Ovary (tissue), 10 donors: ENCODE measurements at places on chromosomes 11 and 22.
A peak's percentile ranks its signal among the peaks of the same experiment; 100 is the strongest.

- DNase-seq: no peak
Measured at GRCh38 chr11:64524158-64524527, 66.9 kb upstream of the SLC22A12 start.

GRCh38 chr22:20867179-20868024 is 8.6 kb downstream of the SNAP29 start:
- DNase-seq: peak; percentile 60

GRCh38 chr11:771617-772204 is 5.6 kb downstream of the GATD1 start:
- no peak for DNase-seq

- DNase-seq: no peak
Measured at GRCh38 chr11:117586392-117586791, 210.6 kb downstream of the DSCAML1 start.

DNA sequence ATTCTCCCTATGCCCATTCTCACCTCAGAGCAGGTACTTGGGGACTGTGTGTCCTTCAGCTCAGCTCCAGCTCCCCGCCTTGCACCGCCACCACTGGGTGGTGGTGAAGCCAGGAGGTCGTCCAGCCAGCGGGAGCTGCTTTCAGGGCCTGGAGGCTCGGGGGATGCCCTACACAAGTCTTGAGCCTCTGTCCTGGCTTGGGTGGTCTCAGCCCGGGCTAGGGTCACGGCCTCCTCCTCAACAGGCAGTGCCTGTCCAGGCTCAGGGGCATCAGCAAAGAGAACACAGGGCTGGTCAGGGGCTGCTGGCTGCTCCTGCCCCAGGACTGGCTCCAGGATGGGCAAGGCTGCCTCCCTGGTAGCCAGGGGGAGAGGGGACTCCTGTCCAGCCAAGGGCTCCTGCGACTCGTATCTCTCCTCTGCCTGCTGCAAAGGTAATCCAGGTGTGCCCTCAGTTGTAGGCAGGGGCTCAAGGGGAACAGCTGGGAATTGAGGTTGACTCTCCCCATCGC is 12.2 kb downstream of the TNKS1BP1 start:
- no peak for DNase-seq

GRCh38 chr11:44915004-44915403 is 35.7 kb downstream of the TP53I11 start:
- DNase-seq: no peak

DNA sequence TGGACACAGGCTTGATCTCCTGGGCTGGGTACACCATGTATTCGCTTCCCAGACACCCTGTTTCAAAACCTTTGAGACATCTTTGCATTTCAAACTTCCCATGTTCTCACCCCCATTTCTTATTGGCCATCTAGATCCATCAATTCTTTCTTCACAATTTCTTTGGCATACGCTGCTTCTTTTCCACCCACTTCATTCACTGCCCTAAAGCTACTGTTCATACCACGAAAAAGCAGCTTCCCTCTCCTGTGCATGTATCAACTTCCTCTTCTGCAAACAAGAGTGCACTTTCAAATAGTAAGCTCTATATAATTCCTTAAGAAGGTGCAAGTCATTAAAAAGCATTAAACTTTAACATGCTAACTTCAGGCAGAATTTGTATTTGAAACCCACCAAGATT is 21.4 kb downstream of the UVRAG start:
- DNase-seq: no peak

DNA sequence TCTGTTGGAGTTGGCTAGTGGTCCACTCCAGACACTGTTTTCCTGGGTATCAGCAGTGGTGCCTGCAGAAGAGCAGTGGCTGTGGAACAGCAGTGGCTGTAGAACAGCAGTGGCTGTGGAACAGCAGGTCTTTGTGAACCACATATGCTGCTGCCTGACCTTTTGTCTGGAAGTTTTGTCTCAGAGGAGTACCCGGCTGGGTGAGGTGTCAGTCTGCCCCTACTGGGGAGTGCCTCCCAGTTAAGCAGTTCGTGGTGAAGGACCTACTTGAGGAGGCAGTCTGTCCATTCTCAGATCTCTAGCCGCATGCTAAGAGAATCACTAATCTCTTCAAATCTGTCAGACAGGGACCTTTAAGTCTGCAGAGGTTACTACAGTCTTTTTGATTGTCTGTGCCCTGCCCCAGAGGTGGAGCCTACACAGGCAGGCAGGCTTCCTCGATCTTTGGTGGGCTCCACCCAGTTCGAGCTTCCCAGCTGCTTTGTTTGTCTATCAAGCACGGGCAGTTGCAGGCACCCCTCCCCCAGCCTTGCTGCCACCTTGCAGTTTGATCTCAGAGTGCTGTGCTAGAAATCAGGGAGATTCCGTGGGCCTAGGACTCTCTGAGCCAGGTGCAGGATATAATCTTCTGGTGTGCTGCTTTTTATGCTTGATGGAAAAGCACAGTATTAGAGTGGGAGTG is 89.1 kb upstream of the TRIM48 start:
- no peak for DNase-seq

- no peak for DNase-seq
Measured at GRCh38 chr22:48428631-48429371, 1398.9 kb downstream of the BRD1 start.
